ENCODE measurements at places on chromosomes 13 and 19.

DNA sequence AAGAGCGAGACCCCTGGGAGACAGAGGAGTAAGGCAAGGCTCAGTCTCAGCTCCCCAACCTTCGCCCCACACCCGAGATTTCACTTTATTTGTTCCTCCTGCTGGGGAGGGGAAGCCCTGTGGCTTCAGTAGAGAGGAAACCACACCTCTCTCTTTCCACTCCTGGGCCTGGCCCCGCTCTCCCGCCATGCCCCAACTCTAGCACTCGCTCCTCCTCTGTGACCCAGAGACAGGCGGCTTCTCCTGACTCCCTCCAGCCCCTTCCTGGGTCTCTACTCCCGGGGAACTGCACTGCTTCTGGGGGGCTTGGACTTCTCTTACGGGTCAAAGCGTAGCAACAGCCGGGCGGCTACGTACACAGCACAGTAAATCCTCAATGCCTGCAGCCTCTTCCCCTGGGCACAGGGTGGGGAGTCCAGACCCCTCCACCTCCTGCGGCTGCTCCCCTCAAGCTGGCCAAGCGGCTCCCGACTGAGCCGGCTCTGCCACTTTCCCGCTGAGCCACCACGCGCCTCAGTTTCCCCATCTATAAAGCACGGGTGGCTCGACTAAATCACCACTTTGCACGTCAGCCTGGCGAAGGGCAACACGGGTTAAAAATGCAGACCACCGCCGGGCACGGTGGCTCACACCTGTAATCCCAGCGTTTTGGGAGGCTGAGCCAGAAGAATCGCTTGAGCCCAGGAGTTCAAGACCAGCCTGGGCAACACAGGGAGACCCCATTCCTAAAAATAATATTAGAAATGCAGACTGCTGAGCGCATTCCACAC lies 1.4 kb downstream of the RNF126 start:
- DNase-seq = no peak

DNA sequence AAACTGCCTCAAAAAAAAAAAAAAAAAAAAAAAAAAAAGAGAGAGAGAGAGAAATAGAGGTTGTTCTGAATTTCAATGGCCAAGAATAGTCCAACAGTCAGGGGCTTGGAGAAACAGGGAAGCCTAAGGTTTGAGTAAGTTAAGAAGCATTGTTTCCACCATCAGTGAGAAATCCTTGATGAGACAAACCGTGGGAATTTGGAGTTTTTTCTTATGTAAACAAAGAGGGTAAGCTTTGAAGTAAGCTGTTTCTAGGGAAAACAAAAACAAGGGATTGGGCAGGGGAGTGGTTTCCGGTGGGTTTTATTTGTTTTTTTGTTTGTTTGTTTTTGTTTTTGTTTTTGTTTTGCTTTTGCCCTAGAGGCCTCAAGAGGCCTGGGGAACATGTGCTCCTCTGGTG lies 11.2 kb upstream of the ERVV-1 start:
- DNase-seq = no peak

- DNase-seq = peak; percentile 33
Measured at GRCh38 chr19:19866611-19867248, 1.0 kb downstream of the ZNF253 start.

GRCh38 chr13:104318121-104318520 lies 1251.9 kb upstream of the SLC10A2 start:
- no peak for DNase-seq

GRCh38 chr13:107568181-107568580 lies 647.2 kb downstream of the LIG4 start:
- no peak for DNase-seq

Data from stimulated activated CD4-positive, alpha-beta T cell treated with anti-CD3 and anti-CD28 coated beads, Interleukin-12 subunit alpha, Interleukin-12 subunit beta, amount 100 ng/mL, for 48 hours (primary cell).